ENCODE measurements at places on chromosomes 5 and 9.

DNA sequence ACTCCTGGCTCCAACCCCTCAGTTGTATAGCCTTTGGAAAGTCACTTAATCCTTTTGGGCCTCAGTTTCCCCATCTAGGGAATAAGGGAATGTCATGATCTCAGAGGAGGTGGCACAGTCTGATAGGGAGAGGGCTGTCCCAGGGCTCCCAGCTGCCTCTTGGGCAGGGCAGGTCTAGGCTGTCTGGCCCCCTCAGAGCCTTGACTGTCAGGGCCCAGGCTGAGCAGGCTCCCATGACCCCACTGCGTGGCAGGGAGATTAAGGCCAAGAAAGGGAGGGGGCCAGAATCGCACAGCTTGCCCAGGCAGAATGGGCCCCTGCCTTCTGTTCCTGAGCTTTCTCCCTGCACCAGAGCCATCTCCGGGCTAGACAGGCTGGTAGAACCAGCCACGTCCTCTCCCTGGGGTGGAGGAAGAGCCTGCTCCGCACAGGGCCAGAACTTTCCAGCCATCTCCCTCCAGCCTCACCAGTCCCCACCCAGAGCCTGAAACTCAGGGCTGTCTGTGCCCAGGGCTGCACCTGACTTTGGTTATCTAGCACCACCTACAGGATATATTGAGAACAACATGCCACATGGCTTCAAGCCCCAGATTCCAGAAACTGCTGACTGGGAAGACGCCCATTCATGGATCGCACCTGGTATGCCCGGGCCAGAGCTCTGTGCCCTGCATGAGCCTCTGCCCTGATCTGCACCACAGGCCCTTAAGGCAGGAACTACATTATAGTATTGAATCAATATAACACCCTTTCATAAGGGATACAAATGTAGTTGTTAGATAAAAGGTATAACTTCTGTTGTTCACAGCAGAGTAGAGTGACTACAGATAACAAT is 32.1 kb downstream of the NAIF1 start:
- DNase-seq, result peak; percentile 63

- no peak for DNase-seq
Observed at GRCh38 chr9:19119246-19119645, 8.0 kb downstream of the PLIN2 start.

DNA sequence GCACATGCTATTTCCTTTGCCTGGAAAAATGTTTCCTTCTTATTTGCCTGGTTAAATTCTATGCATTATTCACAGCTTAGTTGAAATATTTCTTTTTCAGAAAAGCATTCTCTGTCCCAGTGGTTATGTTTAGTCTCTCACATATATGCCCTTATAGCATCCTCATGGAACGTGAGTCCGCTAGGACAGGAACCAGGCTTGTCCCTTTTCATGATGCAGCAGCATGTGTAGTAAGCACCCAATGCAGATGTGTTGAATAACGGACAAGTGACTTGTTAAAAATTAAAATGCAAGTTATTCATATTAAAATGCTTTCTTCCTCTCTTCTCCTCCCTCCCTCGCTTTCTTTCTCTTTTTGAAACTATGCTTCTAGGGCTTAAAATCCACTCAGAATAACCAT is 349.3 kb downstream of the GLIS3 start:
- DNase-seq, result no peak

GRCh38 chr5:17243287-17244063 is 26.0 kb downstream of the BASP1 start:
- DNase-seq, result no peak

DNA sequence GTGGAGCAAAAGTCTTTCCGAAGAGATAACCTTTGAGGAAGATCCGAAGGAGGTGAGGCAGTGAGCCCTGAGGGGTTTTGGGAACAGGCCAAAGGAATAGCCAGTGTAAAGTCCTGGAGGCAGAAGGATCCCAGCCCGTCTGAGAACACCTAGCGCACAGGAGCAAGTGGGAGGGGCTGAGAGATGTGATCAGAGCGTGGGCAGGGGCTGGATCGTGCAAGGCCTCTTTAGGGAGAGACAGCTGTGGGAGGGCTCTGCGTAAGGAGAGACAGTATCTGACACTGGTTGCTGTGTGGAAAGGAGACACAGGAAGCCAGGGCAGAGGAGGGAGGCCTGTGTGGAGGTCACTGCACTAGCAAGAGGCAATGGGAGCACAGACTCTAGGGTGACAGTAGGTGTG is 68.2 kb downstream of the BARX1 start:
- no peak for DNase-seq

Measured in effector memory CD4-positive, alpha-beta T cell (primary cell).